ENCODE measurements at places on chromosomes 11 and 22.

DNA sequence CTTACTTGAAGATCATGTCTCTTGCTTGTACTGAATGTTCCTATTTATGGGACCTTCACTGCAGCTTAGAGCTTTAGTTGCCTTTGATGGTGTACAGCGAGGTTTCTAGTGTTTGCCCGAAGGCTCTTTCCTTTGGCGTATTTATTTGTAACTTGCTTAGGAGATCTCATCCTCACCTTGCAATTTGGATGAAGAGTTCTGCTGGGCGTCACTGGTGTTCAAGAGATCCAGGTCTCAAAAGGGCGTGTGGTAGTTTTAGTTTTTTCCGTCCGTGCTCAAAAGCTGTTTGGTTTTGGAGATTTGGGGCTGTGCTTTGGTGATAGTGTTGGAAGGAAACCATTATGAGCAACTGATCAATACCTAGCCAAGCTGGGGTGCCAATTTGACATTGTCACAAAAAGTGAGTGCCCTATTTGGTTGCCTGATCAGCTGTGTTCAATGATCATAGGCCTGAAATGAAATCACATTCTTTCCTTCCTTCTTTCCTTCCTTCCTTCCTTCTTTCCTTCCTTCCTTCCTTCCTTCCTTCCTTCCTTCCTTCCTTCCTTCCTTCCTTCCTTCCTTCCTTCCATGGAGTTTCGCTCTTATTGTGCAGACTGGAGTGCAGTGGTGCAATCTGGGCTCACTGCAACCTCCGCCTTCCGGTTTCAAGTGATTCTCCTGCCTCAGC, 69.7 kb upstream of the GRAMD1B start:
- DNase-seq = no peak

GRCh38 chr11:45607995-45608394, 57.4 kb downstream of the CHST1 start:
- DNase-seq = no peak

GRCh38 chr22:31085493-31085824, 4.3 kb downstream of the SMTN start:
- no peak for DNase-seq

GRCh38 chr11:33802194-33802950, 28.1 kb upstream of the FBXO3 start:
- DNase-seq = no peak

- no peak for DNase-seq
Measured at GRCh38 chr11:59615120-59615636, 396 bp downstream of the OSBP start.

DNA sequence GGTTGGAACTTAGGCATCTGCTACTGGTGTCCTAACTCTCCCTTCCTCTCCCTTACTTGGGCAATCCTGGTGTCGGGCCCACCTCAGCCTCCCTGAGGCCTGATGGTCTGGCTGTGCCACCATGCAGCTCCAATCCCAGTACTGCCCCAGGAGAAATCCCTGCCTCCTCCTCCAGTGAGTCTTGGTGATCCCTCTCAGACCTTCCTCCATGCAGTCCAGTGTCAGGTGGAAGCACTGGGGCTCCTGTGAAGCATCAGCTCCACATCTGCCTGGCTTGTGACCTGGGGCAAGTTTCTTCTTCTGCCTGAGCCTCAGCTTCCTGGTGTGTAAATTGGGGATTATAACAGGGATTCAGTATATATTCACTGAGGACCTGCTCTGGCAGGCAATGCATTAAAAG, 1.8 kb upstream of the PELI3 start:
- DNase-seq = no peak

DNA sequence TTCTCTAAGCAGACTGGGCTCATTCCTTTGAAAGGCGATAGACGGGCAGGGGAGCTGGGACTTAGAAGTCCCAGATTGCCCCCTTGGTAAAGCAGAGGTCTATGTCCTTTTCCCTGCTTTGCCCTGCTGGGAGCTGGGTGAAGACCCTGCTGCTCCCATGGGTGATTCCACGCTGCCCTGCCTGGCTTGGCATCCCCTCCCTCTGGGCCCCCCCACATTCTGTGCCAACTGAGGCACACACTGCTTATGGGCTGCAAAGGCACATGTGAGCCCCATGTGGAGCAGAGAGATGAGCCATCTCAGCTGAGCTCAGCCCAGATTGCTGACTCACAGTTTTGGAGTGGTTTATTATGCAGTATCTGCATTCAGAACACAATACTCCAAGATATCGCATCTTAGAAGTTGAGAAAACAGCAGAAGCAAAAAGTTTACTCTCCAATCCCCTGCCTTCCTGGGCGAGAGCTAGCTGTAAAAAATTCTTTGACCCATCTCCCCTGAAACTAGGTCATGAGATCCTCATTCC, 127.2 kb downstream of the ST3GAL4 start:
- DNase-seq = no peak

DNA sequence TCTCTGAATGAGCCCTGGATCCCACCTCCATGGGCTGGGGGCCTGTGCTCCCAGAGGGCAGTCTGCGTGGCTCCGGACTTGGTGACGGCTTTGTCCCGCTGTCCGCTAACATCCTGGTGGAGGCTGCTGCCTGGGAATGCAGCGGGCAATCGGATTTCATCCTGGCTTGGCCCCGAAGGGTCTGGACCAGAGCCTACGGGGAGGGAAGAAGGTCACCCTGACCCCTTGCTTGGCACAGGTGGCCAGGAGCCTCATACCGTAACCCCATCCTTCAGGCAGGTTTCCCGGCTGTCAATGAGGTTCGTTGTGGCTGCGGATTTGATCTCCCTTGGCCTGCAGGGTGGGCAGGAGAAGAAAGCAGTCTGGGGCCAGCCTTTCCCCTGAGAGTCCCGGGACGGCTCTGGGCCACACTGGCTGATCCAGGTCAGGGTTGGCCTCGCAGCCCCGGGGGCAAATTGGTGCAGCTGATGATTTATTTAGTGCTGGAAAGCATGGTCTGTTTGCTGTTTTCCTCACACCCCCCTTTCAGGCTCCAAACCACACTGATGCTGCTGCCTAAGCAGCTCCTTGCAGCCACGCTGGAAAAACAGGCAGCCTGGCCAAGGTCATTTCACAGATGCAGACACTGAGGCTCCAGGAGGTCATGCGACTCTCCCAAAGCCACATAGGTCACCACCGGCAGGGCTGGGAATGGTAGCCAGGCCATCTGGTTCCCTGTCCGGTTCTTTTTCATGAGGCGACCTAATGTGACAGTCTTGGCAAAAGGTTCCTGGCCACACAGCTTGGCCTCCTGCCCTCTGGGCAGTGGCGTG, 15.0 kb downstream of the PRDM11 start:
- DNase-seq = no peak

- DNase-seq = no peak
Measured at GRCh38 chr22:49574881-49575702, 252.6 kb downstream of the BRD1 start.

- DNase-seq = no peak
Measured at GRCh38 chr11:134984421-134984820, 572.4 kb upstream of the B3GAT1 start.

- no peak for DNase-seq
Measured at GRCh38 chr11:78291503-78292108, 102.9 kb downstream of the USP35 start.

All from stimulated activated CD8-positive, alpha-beta memory T cell treated with anti-CD3 and anti-CD28 coated beads, Interleukin-7, amount 100 ng/mL, for 24 hours (primary cell).